ENCODE measurements at places on chromosomes 4 and X. TPM values are rescaled to one million over a fixed set of nuclear protein-coding genes. Genes with fewer than 3 reads are reported as not detected.

Gene SPANXB1
- not detected for total RNA-seq

Gene CXCL6
- total RNA-seq: not detected

Gene CT45A3
- total RNA-seq: not detected

Gene EDA2R
- total RNA-seq: 34.5 TPM

Gene MAGEH1
- total RNA-seq: 34.0 TPM

Gene OCIAD2
- total RNA-seq: 10.1 TPM

Gene MSX1
- total RNA-seq: 15.1 TPM

Gene LUZP4
- not detected for total RNA-seq

Gene TLR6
- 2.4 TPM for total RNA-seq

Gene TRIM75
- total RNA-seq: not detected

Gene GPRASP1
- total RNA-seq: 1.8 TPM

Gene ZAR1
- total RNA-seq: not detected

Gene RHOH
- not detected for total RNA-seq

Gene SSX4
- 0.64 TPM for total RNA-seq

Gene CT45A2
- not detected for total RNA-seq

Gene COL4A5
- 40.0 TPM for total RNA-seq

Gene KLHL15
- total RNA-seq: 11.3 TPM

Gene HUWE1
- 118 TPM for total RNA-seq

Gene CXXC4
- total RNA-seq: 0.11 TPM

Gene ARMCX1
- 135 TPM for total RNA-seq

Gene TRPC5OS
- not detected for total RNA-seq

Gene VCX
- total RNA-seq: not detected

Gene MUC7
- not detected for total RNA-seq

Gene GAGE12J
- total RNA-seq: not detected

Gene HSFX3
- 0.32 TPM for total RNA-seq

Gene MTMR8
- not detected for total RNA-seq

Gene BEND2
- not detected for total RNA-seq

Gene FATE1
- total RNA-seq: not detected

Gene MAGEE1
- total RNA-seq: 0.91 TPM

Gene IL2
- total RNA-seq: not detected

Gene MAGEE2
- not detected for total RNA-seq

Gene PRRG1
- 18.1 TPM for total RNA-seq

Gene FAM47A
- total RNA-seq: not detected

Gene GLRA2
- total RNA-seq: not detected

Gene HOPX
- 9.4 TPM for total RNA-seq

Gene KCND1
- 0.10 TPM for total RNA-seq

Gene TSPAN7
- total RNA-seq: 38.9 TPM

Gene ZCCHC13
- total RNA-seq: not detected
